Fibroblast of the aortic adventitia (primary cell): ENCODE measurements at places on chromosomes 13 and 19.
A peak's percentile ranks its signal among the peaks of the same experiment; 100 is the strongest.

DNA sequence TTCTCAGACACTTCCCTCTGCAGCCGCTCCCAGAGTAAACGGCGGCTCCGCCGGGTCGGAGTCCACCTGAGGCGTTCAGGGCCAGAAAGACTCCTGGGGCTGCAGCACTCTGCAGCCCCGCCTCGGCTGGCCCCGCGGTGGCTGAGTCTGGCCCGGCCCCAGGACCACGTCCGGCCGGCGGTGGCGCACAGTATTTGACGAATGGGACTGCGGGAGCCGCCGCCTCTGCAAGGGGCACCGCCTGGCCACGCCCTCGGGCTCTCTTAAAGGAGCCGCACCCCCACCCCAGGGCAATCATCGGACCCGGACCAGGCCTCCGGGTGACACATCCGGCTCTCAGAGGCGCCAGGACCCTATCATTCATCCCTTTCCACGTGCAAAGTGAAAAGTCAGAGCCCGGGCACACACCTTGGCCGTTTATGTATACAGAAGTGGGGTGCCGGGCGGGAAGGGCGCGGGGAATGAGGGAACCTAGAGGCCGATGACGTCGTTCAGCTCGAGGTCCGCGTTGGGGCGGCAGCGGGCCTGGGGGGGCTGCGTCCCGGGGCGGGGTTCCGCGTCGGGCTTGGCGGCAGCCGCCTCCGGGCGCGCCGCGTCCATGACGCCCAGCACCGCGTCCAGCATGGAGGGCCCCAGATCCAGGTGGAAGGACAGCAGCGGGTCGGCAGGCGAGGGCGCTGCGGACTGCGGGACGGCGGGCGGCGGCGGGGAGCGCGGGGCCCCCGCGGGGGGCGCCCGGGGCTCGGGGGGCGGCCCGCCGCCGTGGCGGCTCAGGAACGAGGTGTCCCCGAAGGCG, 1.2 kb upstream of the LENG9 start:
- DNase-seq, result peak; percentile 62

GRCh38 chr13:89212186-89212585, 1541.0 kb downstream of the SLITRK5 start:
- no peak for DNase-seq

DNA sequence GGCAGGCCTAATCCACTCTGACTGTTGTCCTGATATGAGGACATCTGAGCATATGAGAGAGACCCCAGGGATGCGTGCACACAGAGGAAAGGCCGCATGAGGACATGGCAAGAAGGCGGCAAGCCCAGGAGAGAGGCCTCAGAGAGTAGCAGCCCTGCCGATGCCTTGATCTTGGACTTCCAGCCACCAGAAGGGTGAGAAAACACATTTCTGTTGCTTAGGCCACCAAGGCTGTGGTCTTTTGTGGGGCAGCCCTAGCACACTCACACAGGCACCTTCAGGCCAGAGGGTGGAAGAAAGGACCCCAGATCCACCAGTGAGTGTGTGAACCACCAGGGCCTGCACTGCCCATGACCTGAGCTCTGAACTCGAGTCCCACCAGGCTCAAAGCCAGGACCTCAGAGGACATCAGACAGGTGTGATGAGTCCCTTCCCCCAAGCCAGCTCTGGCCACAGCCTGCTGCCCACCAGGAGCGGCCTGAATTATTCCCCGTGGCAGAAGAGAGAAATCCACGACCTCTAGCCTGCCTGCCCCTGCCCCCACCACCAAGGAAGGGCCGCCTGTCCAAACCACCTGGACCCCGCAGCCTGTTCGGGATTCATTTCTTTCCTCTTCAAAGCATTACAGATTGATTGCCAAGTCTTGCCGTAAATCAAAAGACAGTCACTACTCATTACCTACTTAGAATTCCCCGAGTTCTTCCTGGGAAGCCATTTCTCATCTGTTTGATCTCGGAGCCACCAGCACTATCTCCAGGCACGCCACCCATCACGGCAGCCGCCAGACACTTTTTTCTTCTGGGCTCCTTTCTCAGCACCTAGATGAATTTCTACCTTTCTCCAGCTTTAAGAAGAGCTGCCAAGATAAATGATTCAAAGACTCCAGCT, 72.2 kb downstream of the CEBPG start:
- DNase-seq, result no peak

GRCh38 chr13:48594096-48594815, 59.5 kb upstream of the CYSLTR2 start:
- DNase-seq, result no peak

DNA sequence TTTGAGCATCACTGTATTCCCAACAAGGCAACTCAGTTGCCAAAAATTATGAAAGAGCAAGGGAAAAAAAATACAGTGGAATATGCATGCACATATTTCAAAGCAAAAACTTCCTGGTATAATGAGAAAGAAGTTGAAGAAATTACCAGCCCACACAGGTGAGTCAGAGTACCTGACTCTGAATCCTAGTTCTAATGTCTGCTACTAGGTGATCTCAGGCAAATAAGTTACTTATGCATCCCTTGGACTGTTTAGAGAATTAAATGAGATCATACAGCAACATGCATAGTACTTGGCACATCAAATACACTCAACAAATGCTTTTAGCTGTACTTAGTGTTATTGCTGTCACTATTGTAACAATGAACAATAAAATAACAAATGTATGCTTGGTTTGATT, 144.9 kb downstream of the MIPEP start:
- no peak for DNase-seq

DNA sequence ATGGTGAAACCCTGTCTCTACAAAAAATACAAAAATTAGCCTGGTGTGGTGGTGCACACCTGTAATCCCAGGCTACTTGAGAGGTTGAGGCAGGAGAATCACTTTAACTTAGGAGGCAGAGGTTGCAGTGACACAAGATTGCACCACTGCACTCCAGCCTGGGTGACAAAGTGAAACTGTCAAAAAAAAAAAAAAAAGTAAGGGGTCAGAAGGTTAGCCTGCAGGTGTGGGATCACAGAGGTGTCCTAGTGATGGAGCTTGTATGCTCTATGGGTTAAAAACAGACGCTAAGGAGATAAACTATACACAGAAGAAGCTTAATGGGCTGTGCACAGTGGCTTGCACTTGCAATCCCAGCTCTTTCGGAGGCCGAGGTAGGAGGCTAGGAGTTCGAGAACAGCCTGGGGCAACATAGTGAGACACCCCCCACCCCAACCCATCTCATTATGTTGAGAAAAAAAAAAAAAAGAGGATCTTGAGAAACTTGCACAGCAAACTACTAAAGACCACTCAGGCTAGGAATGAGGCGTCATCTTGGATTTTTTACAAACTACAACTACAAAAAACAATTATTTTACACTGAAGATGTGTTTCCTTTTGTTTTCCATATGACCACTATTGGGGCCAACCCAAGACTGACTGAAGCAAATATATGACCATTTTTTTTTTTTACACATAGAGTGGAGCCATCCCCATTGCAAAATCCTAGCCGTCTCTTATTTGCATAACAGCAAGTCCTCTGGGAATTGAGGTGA, 7.9 kb downstream of the FOSB start:
- DNase-seq, result no peak

GRCh38 chr19:5894704-5895349, 8.8 kb downstream of the NDUFA11 start:
- no peak for DNase-seq

- DNase-seq, result no peak
These were observed 247.8 kb downstream of the DNAJC15 start for GRCh38 chr13:43271152-43271551.

GRCh38 chr19:43809762-43810696, 7.8 kb upstream of the LYPD5 start:
- DNase-seq, result peak; percentile 76

- DNase-seq, result no peak
These were observed 14.6 kb upstream of the SLC7A10 start for GRCh38 chr19:33240181-33240771.

GRCh38 chr19:14097532-14098151, 7.1 kb upstream of the SAMD1 start:
- no peak for DNase-seq

DNA sequence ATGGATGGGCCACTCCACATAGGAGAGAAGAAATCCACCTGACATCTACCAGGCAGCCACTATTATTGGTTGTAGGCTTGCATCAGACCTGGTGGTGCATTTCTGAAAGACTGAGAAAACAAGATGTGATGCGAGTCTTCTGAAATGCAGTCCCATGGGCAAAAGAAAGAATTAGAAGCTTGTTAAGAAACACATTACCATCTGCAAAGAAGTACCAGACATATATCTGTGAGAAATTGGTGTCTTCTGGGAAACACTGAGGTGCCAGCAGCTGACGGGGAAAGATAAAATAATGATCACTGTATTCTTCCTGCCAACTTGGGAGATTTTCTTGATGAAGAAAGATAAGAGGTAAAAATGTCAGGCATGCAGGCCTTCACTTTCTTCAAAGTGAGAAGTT, 14.4 kb downstream of the AMER2 start:
- DNase-seq, result no peak

GRCh38 chr13:93193682-93194081, 32.9 kb upstream of the GPC6 start:
- DNase-seq, result no peak

DNA sequence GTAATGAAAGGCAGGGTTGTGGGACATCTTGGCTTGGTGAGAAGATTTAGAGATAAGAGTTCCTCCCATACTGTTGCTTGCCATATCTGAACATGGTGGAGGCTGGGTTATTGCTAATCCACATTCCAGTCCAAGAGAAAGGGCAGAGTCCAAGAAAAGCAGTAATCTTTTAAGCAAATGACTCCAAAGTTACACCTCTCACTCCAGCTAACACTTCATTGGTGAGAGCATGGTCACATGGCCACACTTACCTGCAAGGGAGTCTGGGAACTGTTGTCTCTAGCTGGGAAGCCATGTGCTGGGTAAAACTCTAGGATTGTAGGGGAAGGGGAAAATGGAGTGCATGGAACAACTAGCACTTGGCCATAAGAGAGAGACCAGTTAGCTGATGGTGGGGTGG, 5.6 kb downstream of the C19orf81 start:
- DNase-seq, result no peak

- DNase-seq, result peak; percentile 20
These were observed 271.2 kb upstream of the HTR2A start for GRCh38 chr13:47168066-47168465.

GRCh38 chr19:35135389-35135909, 590 bp upstream of the LGI4 start:
- peak; percentile 65 for DNase-seq

GRCh38 chr19:54162241-54162805, 2.8 kb upstream of the LENG1 start:
- peak; percentile 48 for DNase-seq

DNA sequence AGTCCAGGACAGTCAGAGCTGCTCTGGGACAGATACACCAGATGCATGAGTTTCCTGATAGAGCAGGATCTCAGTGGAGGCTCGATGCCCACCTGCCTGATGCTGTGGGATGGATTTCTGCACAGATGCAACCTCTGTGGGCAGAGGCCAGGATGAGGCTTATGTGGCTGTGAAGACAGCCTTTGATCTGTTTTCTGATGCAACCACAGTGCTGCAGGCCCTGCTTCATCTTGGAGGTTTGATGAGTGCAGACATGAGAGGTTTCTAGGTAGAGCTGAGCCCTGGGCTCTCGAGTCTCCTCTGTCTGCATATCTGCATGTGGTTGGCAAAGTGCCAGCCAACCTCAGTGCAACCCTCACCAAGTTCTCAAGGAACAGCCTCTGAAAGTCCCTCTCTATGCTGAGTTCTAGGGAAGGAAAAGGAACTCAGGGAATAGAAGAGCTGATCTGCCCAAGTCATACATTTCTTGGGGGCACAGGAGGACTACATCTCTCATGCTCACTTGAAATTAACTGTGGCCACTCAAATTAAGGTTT, 23.1 kb upstream of the TSHZ3 start:
- no peak for DNase-seq

DNA sequence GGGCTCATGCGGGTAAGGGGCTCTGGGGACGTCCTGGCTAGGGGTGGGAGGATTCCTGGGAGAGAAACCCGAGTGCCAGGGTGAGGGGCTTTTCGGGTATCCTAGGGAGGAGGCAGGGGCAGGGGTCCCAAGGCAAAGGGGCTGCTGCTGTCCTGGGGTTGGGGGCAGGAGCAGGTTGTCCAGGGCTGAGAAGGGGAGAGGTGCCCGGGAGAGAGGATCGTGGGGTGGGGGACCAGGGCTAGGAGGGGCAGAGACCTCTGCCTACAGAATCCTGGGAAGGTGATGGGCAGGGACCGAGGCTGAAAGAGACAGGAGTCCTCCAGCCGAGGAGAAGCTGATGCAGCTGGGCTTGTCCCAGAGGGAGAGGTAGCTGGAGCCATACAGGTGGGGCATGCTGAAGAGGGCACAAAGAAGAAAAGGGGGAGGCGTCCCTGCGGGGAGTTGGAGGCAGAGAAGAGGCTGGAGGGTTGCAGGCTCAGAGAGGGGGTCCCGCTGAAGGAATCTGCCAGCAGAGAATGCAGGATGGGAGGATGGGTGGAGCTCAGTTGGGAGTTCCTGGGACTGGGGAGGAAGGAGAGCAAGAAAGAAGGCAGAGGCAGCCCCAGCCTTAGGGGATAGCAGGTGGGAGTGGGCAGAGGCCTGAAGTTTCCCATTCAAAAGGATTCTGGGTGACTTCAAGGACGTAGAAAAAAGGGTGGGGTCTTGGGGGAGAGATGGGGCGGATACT, 574 bp downstream of the CYP2S1 start:
- DNase-seq, result no peak

DNA sequence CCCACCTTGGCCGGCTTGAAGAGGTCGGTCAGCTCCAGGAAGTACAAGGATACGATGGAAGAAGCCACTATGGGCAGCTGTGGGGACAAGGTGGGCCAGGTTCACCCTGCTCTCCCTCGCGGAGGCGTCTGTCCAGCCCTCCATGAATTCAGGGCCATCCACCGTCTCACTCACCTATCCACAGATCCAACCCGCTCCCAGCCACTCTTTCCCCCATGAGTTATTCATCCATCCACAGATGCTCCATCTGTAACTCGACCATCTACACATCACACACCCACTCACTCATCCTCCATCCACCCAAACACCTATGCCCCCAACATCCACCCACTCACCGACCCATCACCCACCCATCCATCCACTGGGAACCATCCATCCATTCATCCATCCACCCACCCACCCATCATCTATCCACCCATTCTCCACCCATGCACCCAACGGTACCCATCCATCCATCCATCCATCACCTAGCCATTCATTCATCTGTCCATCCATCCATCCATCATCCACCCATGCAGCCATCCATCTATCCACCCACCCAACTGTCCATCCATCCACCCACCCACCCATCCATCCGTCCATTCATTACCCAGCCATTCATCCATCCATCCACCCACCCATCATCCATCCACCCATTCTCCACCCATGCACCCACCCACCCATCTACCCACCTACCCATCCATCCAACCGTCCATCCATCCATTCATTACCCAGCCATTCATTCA, 5.8 kb downstream of the PLPPR3 start:
- DNase-seq, result no peak
